ENCODE measurements at places on chromosomes 1 and 21.

- DNase-seq = peak; percentile 40
Observed at GRCh38 chr1:220810179-220810653, 23.5 kb downstream of the MTARC1 start.

GRCh38 chr1:1573843-1574720 lies 581 bp downstream of the SSU72 start:
- DNase-seq = peak; percentile 66

GRCh38 chr21:39182484-39183271 lies 573 bp downstream of the PSMG1 start:
- DNase-seq = no peak

DNA sequence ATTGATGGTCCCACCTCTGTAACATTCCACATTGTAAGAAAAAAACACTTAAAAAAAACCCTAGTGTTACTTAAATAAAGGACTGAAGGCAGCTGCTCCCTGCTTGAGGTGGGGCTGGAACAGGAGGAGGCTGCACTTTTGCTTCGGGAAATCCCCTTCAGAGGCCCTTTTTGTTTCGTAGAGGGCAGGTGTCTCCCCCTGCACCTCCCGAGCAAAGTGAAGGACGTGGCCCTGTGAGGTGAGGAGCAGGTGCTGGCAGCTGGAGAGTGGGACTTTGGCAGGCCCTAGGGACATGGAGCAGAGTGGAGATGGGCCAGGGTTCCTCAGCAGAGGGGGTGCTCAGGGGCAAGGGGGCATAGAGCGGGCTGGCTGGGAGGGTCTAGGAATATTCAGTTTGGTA lies 33.4 kb upstream of the WNT4 start:
- DNase-seq = peak; percentile 33

- DNase-seq = no peak
Observed at GRCh38 chr1:150905301-150905700, 18.4 kb downstream of the CTXND2 start.

DNA sequence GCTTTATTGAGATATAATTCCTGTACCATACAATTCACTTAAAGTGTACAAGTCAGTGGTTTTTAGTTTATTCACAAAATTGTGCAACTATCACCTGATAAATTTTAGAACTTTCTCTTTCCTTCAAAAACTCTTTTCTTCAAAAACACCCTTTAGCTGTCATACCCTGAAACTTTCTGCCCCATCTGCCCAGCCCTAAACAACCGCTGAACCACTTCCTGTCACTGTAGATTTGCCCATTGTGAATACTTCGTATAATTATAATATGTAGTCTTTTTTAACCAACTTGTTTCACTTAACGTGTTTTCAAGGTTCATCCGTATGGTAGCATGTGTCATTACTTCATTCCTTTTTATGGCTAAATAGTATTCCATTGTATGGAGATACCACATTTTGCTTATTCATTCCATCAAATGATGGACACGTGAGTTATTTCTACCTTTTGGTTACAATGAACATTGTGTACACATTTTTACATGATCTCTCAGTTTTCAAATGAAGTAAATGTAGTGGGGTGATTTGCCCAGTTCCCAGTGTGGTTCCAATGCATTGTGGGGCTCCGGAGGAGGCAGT lies 37.9 kb downstream of the WNT4 start:
- no peak for DNase-seq

GRCh38 chr1:76905876-76906595 lies 38.8 kb downstream of the ST6GALNAC5 start:
- no peak for DNase-seq

GRCh38 chr1:65065524-65066418 lies 82.2 kb upstream of the AK4 start:
- DNase-seq = no peak

DNA sequence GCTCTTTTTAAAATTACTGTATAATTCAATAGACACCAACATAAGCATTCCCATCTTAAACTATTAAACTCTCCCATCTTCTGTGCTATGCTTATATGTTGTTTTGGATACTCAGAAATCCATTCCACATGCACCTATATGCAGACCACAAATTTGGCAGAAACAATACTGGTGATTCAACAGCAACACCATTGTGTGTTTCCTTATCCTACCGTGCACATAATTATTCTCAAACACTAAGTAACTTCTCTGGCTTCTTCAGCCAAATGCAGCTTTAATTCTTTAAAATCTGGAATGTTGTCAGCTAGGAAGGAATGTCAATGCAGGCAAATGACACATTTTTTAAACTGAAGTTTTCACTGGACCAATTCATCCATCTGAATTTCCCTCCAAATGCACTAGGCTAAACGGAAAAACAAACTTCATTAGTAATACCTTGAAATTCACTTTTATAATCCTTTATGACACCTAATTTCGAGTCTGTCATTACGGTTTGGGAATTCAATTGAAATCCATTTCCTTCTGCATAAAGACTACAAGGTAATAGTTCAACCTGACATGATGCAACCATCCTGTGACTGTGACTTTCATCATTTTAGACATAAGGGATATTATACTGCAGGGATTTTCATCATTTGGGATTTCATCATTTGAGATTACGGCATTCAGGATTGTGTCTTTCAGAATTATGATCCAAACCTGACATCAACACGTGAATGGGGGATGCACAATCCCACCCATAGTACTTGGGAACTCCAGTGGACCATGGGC lies 308.5 kb downstream of the LTN1 start:
- no peak for DNase-seq

- no peak for DNase-seq
Observed at GRCh38 chr21:33211732-33212131, 18.0 kb upstream of the IFNAR2 start.

- no peak for DNase-seq
Observed at GRCh38 chr1:196181594-196181878, 426.7 kb downstream of the KCNT2 start.

GRCh38 chr1:78141531-78142231 lies 95.9 kb downstream of the GIPC2 start:
- no peak for DNase-seq

All from SHP77 (cell line).